Activated CD4-positive, alpha-beta T cell treated with anti-CD3 and anti-CD28 coated beads, Interleukin-2, amount 50 U/mL, for 1 hour (primary cell): ENCODE measurements at places on chromosomes 3 and 15.

DNA sequence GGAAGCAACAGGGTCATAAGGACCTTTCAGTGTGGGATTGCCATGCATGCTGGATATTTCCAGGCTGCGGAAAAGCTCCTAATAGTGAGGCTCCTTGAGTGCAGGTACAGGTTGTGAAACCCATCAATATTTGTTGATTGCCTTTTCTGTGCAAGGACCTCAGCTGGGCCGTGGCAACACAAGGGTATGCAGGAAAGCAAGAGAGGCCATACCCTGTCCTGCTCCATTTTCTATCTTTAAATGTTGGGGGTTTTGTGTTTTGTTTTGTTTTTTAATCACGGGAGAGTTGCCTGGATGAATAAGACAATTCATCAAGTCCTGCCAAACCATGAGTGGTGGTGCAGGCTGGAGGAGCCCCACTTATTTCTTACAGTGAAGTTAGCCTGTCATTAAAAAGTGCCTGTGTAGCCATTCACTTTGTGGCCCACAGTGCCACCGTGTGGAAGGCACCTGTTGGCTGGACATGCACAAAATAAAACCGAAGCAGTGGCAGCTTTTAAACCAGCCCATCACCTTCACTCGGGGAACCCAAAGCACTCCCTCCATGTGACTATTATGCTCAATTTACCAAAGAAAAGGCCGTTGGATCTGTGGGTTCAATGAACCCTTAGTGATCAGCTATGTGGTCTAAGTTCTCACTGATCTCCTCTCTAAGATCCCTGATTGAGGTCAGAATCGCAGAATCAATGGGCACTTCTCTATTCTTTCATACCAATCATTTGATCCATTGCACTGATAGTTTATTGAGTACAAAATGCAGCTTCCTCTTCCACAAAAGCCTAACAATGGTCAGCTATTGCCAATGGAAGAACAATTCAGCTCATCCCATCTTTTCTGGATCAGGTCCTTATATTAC, 42.2 kb downstream of the CLDN18 start:
- DNase-seq: no peak

- no peak for DNase-seq
Observed at GRCh38 chr3:14093831-14094230, 30.8 kb downstream of the CHCHD4 start.

DNA sequence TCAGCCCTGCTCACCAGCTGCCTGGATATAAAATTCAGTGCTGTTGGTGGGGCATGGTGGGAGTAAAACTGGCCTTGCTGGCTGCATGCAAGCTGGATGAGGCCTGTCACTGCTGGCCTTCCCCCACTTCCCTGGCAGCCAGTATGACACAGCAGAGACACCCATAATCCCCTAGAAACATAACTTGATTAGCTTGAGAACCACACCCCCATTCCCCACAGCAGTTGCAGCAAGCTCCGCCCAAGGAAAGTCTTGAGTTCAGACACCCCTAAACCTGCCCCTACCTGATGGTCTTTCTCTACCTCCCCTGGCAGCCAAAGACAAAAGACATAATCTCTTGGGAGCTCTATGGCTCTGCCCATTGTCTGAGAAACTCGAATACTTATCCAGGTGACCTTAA, 405.1 kb upstream of the NECTIN3 start:
- DNase-seq: no peak

- no peak for DNase-seq
Observed at GRCh38 chr15:58483376-58483775, 51.6 kb downstream of the LIPC start.

DNA sequence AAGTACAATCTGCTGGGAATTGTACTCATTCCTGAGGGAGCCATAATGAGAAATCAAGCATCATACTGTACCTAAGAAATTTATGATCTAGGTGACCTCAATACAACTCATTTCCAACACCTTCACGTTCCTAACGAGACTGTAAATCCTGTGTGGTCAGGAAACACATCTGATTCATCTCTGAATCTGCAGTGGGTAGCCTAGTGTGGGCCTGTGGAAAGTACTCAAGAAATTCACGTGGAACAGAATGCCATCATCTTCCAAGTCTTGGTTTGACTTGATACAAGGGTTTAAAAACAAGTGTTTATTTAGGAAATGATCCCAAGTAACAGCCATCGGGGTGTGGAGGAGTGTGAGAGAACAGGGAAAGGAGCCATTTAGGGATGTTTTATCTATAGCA, 568.9 kb downstream of the EDEM1 start:
- DNase-seq: no peak

- no peak for DNase-seq
Observed at GRCh38 chr3:147514366-147515160, 105.4 kb downstream of the ZIC1 start.

- DNase-seq: no peak
Observed at GRCh38 chr3:133426721-133427120, 26.9 kb downstream of the BFSP2 start.

DNA sequence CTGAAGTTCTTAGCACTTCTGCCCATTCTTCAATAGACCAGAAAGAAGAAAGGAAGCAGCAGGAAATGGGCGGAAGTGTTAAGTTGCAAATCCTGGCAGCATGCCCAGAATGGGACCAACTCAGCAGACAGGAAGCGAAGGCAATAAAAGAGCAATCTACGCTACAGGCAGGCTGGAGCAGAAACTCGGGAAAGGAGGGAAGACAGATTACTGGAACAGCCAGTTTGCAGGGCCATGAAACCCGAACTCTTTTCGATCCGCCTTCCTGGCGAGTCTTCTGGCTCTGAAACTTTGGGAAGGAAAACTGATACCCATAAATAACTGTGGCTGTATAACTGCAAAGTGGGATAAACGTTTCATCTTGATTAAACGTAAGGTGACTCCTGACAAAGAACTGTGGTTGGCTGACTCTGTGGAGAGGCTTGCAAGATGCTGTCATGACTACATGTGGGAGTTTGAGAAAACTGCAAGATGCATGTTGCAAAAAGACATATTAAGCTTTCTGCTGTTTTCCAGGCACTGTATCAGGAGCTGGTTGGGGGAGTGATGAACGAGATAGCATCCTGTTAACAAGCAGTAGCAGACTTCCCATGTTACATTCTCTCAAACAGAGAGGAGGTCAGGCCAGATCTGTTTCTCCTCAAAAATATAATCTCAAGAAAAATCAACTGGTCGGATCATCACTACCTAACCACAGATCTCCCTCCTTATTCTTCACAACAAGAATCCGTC, 67.8 kb downstream of the FMN1 start:
- DNase-seq: peak; percentile 54

GRCh38 chr3:138112362-138112761, 3.0 kb downstream of the DZIP1L start:
- no peak for DNase-seq

DNA sequence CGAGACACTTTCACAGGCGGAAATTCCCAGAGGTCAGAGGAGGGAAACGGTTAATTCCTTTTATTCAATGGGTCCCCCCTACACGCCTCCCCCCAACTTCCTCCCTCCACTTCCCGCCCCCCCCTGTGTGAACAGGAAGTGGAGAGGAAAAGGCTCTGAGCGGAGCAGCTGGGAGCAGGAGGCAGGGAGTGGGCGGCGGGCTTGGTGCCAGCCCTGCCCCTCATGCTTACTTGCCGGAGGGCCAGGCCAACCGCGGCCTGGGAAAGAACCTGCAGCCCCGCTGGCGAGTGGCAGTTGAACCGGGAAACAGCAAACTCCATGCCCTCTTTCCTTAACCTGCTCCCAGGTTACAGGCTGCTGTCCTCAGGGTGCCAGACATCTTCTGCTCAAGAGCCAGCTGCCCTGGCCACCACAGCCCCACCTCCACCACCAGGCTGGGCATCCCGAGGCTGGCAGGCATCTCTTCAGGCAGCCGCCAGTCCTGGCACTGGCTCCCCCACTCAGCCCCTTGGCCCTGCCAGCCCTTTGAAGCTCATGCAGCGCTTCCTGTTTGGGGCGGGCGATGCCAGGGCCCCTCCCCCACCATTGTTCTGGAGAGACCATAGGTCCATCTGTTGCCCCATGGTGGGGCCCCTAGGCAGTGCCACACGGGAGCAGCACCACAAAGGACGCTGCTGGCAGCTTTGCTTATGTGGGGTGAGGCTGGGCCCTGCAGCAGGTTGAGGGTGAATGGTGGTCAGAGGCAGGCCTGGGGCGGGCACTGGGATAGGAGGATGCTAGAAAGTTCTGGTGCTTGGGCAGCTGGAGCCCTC, 12.9 kb downstream of the VPS18 start:
- DNase-seq: peak; percentile 48

- no peak for DNase-seq
Observed at GRCh38 chr3:28287046-28287445, 45.6 kb downstream of the CMC1 start.

GRCh38 chr3:152968388-152969024, 133.6 kb downstream of the P2RY1 start:
- no peak for DNase-seq

- DNase-seq: no peak
Observed at GRCh38 chr3:124257336-124257864, 265.5 kb upstream of the ROPN1 start.

GRCh38 chr15:77599899-77600298, 32.8 kb downstream of the LINGO1 start:
- no peak for DNase-seq
